ENCODE measurements at places on chromosomes 4 and X. TPM values are rescaled to one million over a fixed set of nuclear protein-coding genes. Genes with fewer than 3 reads are reported as not detected.

DNA sequence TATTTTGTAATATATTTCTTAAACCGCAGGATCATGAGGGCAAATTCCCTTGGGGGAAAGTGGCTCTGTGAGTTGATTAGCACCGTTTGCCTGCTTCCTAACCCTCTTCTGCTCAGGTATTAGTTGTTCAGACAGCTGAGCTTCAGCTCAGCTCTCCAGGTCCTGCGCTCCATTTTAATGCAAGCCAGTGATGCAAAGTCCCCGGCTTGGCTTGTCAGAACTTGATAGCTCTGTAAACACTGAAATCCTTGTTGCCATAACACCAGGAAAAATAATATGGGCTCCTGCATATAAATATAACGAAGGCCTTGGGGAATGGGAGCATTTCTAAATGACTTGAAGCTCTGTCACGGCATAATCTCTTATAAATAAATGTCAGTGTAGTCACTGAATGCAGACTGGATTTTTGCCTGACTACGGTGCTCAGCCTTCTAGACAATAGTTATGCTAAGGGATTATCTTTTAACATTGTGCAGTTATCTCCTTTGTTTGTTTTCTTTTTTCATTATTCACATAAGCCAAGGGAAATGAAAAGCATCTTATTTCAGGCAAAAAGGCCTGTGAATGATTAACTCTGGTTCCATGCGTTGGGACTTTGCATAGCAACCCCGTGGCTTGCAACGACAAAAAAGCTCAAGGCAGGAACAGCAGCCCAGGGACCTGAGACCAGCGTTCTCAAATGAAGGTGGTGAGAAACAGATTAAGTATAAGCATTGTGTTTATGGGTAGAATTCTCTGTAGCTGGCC is 253.2 kb downstream of the SPRY1 start:
- no peak for DNase-seq

GRCh38 chr4:101931619-101932018 is 141.1 kb downstream of the BANK1 start:
- DNase-seq = no peak

GRCh38 chr4:25098964-25099891 is 61.0 kb downstream of the SEPSECS start:
- no peak for DNase-seq

GRCh38 chr4:74667944-74668343 is 126.4 kb downstream of the BTC start:
- DNase-seq = no peak

DNA sequence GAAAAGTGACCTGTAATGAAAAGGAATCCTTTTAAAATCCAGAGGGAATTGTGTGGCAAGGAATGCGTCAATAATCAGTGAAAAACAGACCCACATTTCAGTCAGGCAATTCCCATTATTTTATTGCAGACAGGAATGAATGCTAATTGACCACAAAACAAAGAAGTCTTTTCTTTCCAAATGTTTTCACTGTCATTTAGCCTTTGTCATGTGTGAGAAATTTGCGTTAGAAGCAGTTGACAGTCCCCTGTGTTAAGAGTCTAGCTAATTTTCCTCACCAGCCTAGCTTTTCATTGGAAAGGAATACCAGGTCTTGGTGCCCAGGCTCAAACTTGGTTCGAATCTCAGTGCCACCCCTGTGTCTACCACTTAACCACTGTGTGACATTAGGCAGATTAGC is 83.4 kb downstream of the KIT start:
- DNase-seq = no peak

GRCh38 chr4:23237771-23238170 is 545.0 kb downstream of the GBA3 start:
- no peak for DNase-seq

DNA sequence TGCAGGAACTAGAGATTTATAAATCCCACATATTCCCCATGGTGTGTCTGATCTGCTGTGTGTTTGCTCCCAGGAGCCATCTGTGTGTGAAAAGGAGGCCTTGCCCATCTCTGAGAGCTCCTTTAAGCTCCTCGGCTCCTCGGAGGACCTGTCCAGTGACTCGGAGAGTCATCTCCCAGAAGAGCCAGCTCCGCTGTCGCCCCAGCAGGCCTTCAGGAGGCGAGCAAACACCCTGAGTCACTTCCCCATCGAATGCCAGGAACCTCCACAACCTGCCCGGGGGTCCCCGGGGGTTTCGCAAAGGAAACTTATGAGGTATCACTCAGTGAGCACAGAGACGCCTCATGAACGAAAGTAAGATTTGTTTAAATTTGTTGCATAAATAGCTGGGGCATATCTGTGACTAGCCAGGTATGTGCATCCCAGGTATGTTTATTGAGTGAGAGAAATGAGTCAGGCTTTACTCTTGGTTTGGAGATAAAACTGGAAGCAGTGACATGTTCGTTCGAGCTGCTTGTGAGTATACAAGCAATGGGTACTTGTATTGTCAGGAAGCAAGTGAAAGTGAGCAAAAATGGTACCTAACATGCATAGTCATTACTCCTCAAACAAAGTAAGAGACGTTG is 89.5 kb downstream of the PTTG2 start:
- DNase-seq = no peak

- DNase-seq = no peak
Observed at GRCh38 chr4:628821-629635, 3.7 kb downstream of the PDE6B start.

DNA sequence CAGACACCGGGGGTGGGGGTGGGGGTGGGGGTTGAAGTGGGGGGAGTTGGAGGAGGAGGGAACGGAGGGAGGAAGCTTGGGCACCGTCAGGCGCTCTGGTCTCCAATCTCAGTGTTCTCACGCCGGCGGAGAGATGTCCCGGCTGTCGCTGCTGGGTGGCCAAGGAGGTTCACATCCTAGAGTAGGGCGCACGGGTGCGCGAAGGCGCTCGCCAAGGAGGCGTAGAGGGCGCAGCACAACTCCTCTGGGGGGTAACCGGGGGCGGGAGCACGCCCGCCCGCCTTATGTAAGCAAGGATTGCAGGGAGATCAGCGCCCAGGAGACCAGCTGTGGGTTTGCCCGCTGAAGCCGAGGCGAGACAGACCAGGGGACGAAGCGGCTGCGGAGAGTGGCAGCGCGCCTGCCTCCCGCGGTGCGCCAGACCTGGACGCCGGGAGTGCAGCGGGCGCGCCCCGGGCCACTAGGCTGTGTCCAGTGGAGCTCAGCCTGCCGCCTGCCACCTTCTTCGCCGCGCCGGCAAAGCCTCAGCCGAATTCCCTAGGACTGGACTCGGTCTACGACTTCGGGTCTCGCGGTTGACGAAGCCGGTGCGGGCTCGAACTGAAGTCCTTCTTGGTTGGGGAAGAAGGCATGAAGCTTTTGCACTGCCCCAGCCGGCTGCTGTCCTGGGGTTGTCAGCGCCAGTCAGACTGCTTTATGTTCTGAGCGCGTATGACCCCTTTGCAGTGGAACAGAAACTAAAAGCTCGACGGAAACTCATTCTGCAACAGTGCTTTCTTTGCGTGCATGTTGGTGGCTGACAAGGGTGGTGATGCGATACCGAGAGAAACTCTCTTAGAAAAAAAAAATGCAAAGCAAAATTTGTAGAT is 707 bp upstream of the UNC5C start:
- no peak for DNase-seq

- no peak for DNase-seq
Observed at GRCh38 chr4:38188631-38189101, 228.5 kb downstream of the PTTG2 start.

DNA sequence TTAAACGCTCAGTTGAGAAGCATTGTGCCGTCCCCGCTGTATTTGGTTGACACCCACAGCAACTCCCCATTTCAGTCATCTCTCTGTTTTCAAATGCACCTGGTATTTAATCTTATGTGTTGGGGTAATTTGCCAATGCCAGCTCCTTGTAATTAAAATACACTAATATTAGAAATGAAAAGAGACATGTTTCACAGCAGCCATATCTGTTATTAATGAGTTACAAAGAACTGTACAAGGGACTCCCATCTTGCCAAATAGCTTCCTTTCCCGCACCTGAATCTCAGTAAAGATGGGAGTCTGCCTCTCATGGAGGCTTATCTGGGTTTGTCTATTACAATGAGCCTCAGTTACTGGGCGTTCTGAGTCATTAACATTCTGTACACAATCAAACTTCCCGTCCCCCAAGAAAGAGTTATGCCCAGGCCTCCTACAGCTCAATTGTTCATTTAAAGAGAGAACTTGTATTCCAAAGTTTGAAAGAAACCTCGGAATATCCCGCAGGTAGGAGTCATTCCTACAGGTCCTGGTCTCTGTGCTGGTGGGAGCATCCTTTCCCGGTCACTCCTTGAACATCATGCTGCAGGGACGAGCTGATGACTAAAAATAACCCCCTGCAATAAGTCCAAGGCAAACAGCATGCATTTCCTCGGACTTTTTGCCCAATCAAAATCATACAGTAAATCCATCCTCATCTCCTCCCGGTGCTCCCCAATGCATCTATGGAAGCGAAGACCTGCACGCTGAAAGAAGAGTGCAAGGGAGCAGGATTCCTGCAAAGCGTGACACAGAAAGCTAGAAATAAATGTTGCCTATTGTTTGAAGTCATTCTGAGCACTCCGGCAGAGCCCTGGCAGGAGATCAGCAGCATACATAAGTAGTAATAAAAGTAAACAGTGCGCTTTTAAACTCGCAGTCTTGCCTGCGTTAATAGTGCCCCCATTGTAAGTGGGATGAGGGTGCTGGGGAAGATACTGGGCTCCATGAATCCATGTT is 926 bp downstream of the NDP start:
- DNase-seq = no peak

DNA sequence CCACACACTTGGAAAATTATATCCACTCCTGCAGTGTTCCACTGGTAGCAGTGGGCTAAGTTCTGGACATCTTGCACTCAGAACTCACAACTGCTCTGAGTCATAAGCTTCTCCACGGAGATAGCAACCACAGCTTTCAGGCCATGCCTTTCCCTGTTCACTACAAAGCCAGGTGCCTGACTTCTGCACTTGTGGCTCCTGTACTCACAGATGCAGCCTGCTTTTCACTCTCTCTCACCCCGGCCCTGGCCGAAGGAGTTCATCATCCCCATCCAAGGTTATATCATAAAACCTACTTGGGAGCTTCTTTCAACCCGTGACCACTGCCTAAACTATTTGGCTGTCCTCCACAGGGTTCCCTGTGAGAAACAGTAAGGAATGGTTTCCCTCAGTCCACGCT is 999.4 kb downstream of the GLUD2 start:
- DNase-seq = no peak

DNA sequence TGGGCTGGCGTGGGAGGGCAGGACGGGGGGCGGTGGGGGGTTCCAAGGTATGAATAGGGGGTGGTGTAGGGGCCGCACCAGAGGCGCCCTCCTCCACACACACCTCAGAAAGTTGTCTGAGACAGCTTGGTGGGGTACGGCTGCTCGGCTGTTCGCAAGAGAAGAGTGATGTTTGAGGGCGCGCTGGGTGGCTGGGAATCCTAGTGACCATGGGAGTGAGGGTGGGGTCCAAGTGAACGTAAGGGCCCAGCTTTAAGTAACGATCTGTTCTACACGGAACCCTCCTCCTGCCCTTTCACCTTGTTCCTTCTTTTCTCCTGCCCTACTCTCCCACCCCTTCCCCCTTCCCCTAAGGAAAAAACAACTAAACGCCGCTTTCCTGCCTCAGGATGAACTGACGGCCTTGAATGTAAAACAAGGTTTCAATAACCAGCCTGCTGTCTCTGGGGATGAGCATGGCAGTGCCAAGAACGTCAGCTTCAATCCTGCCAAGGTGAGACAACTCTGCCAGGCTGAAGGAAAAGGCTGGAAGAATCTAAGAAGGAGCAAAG is 664 bp downstream of the MED12 start:
- DNase-seq = peak; percentile 3

- DNase-seq = no peak
Observed at GRCh38 chr4:815464-816146, 10.3 kb downstream of the CPLX1 start.

GRCh38 chr4:83022724-83023450 is 12.1 kb upstream of the COPS4 start:
- DNase-seq = no peak

DNA sequence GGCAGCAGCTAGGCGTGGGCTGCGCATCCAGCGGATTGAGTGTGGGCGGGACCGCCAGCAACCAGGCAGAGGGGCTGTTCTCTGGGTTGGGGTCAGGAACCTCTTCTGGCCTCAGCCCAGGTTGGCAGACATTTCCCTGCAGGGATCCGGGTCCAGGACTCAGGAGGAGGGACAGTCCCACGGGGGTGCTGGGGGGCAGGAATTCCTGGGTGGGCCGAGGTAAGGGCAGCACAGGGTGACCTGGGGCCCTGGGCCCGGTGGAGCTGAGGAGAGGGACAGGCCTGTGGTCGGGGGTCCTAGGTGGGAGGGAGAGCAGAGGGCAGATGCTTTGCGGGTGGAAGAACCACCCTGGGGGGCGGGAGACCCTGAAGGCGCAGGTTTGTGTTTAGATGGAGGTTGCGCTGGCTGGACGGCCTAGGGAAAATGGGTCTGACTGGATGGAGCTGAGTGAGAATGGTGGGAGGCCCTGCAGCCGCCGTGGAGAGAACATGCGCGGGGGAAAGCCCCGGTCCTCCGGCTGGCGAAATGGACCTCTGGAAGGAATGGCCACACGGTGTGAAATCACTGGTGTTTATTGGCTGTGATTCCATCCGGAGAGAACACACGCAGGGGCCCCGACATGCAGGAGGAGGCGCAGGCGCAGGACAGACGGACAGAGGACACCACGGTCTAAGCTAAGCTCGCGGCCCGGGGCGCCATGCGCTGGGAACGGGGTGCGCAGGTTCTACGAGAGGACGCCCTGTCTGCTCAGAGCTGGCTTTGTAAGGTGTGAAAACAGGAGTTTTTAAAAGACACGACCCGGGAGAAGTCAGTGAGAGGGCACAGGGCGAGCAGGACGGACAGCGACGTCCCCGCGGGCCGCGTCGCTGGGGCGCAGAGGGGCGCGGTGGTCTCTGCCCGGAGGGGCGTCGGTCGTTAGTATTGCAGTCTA is 41.3 kb downstream of the CPLX1 start:
- DNase-seq = no peak

- no peak for DNase-seq
Observed at GRCh38 chr4:168994958-168995357, 15.1 kb downstream of the CBR4 start.

Gene INTS6L
- 19.5 TPM for total RNA-seq

Gene MAGEE2
- 2.6 TPM for total RNA-seq

Gene EDNRA
- 50.6 TPM for total RNA-seq

Gene TEC
- total RNA-seq = 2.6 TPM
